ENCODE measurements at places on chromosomes 7 and 10. TPM values are rescaled to one million over a fixed set of nuclear protein-coding genes. Genes with fewer than 3 reads are reported as not detected.

The OPALIN gene
- not detected for total RNA-seq

The H2BK1 gene
- total RNA-seq: not detected

The VSIR gene
- total RNA-seq: 0.04 TPM

The ACSM6 gene
- total RNA-seq: not detected

The CTAGE8 gene
- not detected for total RNA-seq

The GPR37 gene
- 20.0 TPM for total RNA-seq

The TDRD1 gene
- total RNA-seq: 0.14 TPM

The CALD1 gene
- 95.0 TPM for total RNA-seq

The CYP51A1 gene
- total RNA-seq: 110 TPM

The ITPRID1 gene
- 0.18 TPM for total RNA-seq

The KCNH2 gene
- 9.5 TPM for total RNA-seq

The GPR146 gene
- 0.07 TPM for total RNA-seq

The LAMB1 gene
- 77.2 TPM for total RNA-seq

The IKZF1 gene
- total RNA-seq: 1.4 TPM

The PIP gene
- total RNA-seq: not detected

The PNLIPRP3 gene
- total RNA-seq: not detected

The ZCCHC24 gene
- 7.5 TPM for total RNA-seq

The ARHGAP22 gene
- total RNA-seq: 9.1 TPM

The RNF32 gene
- 1.0 TPM for total RNA-seq

The LIPN gene
- total RNA-seq: not detected

The MAGI2 gene
- 6.2 TPM for total RNA-seq

The ELFN1 gene
- total RNA-seq: 16.0 TPM

The SLC13A1 gene
- total RNA-seq: not detected

The CACNA2D1 gene
- 14.9 TPM for total RNA-seq

The FXYD4 gene
- not detected for total RNA-seq

The AKR1C8 gene
- total RNA-seq: not detected

The CYP26C1 gene
- 0.26 TPM for total RNA-seq

The ATP5F1C gene
- 483 TPM for total RNA-seq

The PMPCB gene
- 99.9 TPM for total RNA-seq

The SOSTDC1 gene
- not detected for total RNA-seq

The TAS2R5 gene
- total RNA-seq: 0.24 TPM

The BCAP29 gene
- 31.0 TPM for total RNA-seq

The FAM170B gene
- total RNA-seq: not detected
